Activated T-cell treated with anti-CD3 and anti-CD28 coated beads, Interleukin-2, amount 50 U/mL, for 48 hours (primary cell): ENCODE measurements at places on chromosomes 13 and 19.

- DNase-seq: no peak
Measured at GRCh38 chr19:755063-755462, 4.2 kb downstream of the MISP start.

DNA sequence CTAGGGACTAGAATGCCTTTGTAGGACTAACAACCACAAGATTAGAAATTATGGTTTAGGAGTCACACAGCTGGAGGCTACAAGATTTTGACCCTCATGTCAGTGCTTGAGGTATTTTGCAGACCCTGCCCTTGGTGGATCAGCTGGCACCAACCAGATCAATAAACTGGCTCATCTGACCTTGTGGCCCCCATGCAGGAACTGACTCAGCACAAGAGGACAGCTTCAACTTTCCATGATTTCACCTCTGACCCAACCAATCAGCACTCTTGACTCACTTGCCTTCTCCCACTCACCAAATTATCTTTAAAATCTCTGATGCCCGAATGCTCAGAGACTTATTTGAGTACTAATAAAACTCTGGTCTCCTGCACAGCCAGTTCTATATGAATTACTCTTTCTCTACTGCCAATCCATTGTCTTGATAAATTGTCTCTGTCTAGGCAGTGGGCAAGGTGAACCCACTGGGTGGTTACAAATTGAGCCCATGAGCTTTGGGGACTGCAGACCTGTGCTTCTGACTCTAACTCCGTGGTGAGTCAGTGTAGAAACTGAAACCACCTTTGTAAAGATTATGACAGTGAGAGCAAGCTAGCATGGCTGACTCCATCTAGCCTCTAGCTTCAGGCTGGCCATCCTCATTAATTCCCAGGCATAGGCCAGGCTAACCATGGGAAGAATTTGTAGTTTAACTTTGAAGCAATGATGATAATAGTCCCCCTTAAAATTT is 33.9 kb upstream of the CEACAM8 start:
- DNase-seq: peak; percentile 38

- DNase-seq: no peak
Measured at GRCh38 chr13:35164324-35164932, 222.4 kb downstream of the NBEA start.

- DNase-seq: no peak
Measured at GRCh38 chr13:67614579-67614978, 384.4 kb upstream of the PCDH9 start.

DNA sequence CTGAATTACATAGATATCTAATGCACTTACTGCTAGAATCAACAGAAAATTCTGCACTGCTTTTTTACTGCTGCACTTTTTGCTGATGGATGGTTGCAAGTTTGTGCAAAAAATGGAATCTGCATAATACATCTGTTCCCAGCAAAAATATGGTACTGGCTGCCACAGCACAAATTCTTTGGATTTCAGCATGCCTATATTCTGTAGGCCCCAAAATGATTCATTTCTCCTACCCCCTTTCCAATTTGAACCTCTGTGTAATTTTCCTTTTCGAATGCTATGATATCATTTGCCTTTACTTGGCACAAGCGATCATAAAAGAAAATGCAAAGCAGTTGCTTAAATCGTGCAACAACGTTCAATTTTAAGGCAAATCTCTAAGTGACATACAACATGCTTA is 524.2 kb upstream of the NBEA start:
- DNase-seq: no peak

- no peak for DNase-seq
Measured at GRCh38 chr19:54436628-54437252, 12.3 kb upstream of the LENG8 start.

DNA sequence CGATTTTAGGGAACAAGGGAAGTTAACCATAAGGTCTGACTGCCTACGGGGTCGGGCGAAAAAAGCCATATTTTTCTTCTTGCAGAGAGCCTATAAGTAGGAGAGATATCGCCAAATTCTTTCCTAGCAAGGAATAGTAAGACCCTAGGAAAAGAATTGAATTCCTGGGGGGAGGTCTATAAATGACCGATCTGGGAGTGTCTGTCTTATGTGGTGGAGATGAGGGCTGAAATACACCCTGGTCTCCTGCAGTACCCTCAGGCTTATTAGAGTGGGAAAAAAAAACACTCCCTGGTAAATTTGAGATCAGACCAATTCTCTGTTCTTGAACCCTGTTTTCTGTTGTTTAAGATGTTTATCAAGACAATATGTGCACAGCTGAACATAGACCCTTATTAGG is 447.5 kb upstream of the ATXN8OS start:
- no peak for DNase-seq
